Choroid plexus epithelial cell (primary cell): ENCODE measurements at places on chromosomes 11 and 22.
A peak's percentile ranks its signal among the peaks of the same experiment; 100 is the strongest.

- DNase-seq, result no peak
These were observed 9.2 kb upstream of the NDUFS8 start for GRCh38 chr11:68021167-68021787.

- no peak for DNase-seq
These were observed 363.0 kb downstream of the LUZP2 start for GRCh38 chr11:24859801-24860300.

DNA sequence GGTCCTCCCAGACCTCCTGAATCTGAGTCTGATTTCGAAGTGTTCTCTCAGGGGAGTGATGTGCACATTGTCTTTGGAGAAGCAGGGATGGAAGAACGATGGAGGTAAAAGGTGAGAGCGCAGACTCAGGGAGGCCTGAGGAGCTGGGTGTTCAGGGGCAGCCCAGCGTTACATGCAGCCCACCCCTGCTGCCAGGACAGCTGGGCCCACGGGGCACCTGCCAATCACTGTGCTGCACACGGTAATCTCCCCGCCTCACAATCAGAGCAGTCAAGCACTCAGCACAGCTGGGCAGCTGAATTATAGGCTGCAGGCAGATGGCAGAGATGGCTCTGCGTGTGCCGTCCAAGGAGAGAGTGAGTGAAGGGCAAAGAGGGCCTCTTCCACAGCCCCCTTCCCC, 17.9 kb upstream of the HTR3A start:
- no peak for DNase-seq

GRCh38 chr11:122440811-122441665, 214.5 kb upstream of the UBASH3B start:
- peak; percentile 34 for DNase-seq

- DNase-seq, result no peak
These were observed 39.0 kb downstream of the PAMR1 start for GRCh38 chr11:35486446-35486845.

DNA sequence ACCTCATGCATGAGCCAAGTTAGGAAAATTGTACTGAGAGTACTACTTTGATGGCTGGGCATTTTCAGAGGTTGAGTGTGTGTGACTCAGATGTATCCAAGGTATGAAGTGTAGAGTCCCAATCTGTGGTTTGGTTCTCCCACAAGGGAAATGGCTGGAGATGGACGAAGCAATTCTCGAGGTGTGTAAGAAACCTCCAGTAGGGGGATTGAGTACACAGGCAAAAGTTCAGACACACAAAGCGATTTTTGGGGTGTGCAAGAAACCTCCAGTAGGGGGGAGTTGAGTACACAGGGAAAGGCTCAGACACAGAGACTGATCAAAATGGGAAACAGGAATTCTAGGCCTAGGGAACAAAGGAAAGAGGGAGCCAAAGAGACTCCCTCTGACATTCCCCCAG, 1536.3 kb downstream of the FAM181B start:
- no peak for DNase-seq

- peak; percentile 58 for DNase-seq
These were observed 1.4 kb upstream of the PIWIL3 start for GRCh38 chr22:24775769-24776492.

DNA sequence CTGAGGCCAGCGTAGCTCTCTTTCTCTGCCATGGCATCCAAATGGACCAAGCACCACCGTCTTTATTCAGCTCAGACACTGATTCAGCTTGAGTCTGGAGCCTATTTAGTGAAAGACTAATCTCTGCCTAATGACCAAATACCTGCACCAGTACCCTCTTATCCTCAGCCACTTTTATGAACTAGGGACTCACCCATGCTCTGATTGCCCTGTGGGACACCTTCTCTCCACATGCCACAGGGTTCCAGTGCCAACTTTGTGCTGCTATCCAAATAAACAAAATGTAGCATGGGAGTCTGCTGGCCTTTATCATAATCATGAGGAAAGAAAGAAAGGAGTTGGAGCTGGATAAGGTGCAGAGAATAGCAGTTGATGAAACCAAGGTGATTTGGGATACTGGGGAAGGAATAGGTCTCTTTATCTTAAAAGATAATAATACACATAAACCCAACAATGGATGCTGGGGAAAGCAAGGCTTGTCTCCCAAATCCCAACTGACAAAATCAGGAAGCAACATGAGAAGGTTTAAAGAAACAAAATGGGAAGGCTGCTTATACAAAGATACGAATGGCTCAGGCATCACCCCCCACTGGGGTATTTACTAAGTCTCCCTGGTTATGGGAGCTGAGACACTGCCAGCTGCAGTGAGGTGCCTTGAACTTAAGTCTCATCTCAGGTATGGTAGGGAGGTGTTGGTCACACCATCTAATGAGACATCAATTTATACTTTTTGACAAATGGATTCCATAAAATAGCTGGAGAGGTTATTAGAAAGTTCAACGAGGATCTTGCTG, 63.3 kb downstream of the SYT9 start:
- no peak for DNase-seq

DNA sequence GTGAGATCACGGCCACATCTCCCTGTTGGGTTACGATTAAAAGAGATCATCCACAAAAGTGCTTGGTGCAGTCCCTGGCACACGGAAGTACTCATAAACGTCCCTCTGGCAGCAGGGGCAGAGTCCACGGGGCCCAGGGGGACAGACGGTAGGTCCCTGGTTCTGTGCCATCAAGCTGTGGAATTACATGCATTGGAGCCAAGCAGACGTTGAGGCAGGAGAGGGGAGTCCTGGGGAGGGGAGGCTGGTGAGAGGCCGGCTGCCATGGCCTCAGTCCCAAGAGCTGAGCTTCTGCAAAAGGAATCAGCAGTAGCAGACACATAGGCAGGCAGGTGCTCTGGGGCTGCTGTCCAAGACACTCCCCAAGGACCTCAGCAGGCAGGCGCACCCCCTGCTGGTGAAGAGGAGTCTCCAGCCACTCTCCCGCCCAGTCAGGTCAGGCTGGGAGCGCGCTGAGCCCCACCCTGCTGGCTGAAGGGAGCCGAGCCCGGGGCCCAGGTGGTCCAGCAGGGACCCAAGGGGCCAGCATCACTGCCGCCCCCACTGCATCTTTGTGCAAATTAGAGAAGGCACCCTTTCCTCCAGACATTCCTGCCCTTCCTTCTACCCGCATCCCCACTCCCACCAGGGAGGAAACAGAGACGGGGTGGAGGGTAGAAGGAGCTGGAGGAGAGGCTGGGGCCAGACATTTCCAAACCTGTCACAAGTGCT, 7.6 kb upstream of the KCTD17 start:
- peak; percentile 41 for DNase-seq

- DNase-seq, result no peak
These were observed 59.1 kb upstream of the FGF3 start for GRCh38 chr11:69878144-69878883.

GRCh38 chr11:92702805-92703448, 266.5 kb upstream of the MTNR1B start:
- DNase-seq, result peak; percentile 13

DNA sequence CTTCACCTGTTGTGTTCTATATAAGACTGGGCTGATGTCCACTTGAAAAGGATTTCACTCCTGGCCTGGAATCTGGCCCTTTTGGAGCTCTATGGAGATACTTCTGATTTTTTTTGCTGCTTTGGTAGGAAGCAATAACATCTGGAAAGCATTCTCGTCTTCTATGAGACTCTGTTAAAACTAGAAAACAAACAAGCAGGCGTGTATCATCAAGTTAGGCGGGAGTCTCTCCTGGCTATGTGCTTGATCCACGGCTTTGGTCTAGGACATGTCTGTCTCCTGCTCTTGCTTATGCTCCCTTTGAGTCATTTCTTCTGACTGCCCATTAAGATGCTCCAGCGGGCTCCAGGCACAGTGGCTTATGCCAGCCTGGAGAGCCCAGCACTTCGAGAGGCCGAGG, 121.4 kb upstream of the TTC12 start:
- DNase-seq, result no peak

DNA sequence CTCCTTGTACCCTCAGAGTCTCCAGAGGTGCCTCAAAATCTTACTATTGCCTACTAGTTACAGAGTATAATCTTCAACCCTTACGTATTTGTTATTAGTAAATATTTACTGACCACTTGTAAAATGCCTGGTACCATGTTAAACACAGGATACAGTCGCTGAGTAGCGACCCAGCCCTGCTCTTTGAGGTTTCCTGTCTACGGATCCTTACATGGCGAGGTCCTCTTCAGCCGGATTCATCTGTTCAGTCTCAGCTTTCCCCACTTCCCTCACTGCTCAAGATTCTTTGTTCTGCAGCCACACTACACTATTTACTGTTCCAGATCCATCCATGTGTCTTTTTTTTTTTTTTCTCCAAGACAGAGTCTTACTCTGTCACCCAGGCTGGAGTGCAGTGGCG, 13.2 kb upstream of the TTC36 start:
- DNase-seq, result no peak

- DNase-seq, result peak; percentile 33
These were observed 10.2 kb downstream of the SIRT3 start for GRCh38 chr11:225734-226453.

GRCh38 chr11:114264381-114264780, 31.8 kb upstream of the NNMT start:
- DNase-seq, result no peak

- peak; percentile 29 for DNase-seq
These were observed 32.3 kb downstream of the ACO2 start for GRCh38 chr22:41501209-41501608.

DNA sequence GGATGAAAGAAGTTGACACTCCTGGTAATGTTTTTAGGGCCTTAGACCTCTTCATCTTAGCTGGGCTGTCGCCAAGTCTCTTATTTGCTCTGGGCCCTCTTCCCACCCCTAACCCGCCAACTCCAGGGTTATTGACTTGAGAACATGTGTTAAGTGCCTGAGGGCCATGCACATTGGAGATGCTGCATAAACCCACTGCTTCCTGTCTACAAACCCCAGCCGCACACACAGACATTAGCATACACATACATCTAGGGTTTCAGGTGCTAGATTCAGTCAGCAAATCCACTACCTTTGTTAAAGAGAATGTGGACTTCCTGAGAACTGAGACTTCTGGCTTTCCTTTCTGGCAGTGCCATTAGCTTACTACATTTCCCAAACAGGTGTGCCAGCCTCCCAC, 817 bp downstream of the PANX3 start:
- DNase-seq, result no peak

- DNase-seq, result peak; percentile 63
These were observed at the start of gene CNTN5 for GRCh38 chr11:99020352-99021225. TSS of gene CNTN5 (plus strand) at chr11:99020949.

- DNase-seq, result no peak
These were observed 148.7 kb upstream of the ISX start for GRCh38 chr22:34917239-34917638.

GRCh38 chr11:100682247-100682969, 4.7 kb upstream of the ARHGAP42 start:
- peak; percentile 67 for DNase-seq

DNA sequence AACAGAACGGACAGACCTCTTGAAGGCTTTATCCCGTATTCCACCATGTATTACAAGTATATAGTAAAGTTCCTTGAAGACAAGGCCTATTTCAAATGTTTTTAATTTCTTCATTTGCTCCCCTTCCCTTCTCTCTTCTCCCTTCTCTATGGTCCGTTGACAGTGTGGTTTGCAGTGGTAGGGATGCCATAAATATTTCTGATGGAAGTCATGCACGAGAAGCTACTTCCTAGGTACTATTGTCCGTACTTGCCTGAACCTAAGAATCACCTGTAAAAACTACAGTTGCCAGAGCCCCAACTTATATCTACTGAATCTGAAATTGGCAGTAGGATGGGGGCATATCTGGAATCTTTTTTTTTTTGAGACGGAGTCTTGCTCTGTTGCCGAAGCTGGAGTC, 2.8 kb downstream of the PISD start:
- DNase-seq, result no peak

GRCh38 chr11:117918366-117919255, 10.6 kb downstream of the TMPRSS13 start:
- DNase-seq, result no peak

DNA sequence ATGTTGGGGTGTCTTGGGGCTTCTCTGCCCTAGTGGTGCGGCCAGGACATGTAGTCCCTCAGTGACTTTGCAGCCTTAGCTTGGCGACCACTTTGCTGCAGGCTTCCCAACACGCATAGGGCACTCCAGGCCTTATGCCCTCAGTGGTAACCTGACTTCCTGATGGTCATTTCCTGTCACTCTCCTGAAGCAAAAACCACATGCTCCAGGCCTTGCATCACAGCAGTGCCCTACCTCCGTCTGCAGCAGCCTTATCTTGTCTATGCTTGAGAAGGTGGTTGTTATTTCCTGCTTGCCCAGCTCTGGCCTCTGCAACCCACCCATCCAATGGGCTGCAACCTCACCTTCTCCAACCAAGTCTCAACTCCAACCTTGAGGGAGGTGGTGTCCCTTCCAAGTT, 33.4 kb upstream of the PISD start:
- DNase-seq, result peak; percentile 48

GRCh38 chr22:41442240-41442792, 4.3 kb downstream of the TOB2 start:
- no peak for DNase-seq

GRCh38 chr11:115179636-115180035, 324.6 kb downstream of the CADM1 start:
- DNase-seq, result no peak

DNA sequence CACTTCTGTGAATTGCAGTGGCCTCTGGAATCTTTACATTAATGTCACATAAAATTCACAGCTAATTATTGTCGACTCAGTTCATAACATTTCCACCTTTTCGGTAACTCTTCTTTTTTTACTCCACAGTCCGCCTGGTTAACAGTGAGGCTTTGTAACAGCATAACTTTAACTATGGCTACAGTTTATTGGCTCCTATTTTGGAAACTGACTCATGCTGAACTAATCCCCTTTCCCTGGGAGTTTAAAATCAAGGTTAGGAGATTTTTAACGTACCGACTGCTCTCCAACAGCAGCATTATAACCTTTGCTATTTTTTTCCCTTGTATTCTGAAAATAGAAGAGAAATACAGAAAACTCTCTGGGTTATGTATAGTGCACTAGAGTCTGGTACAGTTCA, 3.2 kb upstream of the POGLUT3 start:
- DNase-seq, result no peak

- no peak for DNase-seq
These were observed 85.9 kb downstream of the GAB2 start for GRCh38 chr11:78331711-78332110.

GRCh38 chr11:4093519-4094347, 866 bp upstream of the RRM1 start:
- no peak for DNase-seq

DNA sequence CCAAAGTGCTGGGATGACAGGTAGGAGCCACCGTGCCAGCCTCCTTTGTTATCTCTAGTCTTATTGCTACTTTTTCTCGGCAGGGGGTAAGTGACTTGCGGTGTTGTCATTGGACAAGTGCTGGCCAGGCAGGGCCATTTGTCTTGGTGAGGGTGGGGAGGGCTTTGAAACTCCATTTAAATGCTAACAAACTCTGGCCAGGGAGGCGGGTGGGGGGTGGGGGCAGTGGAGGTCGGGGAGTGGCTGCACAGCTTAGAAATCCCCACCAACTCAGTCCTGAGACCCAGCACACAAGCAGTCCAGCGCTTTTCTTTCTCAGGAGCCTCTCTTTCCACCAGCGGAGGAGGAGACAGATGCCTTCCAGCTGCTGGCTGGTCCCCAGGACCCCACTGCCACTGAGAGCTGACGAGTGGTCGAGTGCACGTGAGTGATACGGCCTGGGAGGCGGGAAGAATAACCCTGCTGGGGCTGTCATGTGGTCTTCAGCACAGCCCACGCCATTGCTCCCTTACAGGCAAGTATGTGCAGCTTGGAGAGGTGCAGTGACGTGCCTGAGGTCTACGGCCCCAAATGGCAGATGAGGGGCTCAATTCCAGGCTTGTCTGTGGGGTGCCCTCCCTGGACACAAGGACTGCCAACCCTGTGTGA, 24.2 kb upstream of the OSBPL5 start:
- no peak for DNase-seq

- peak; percentile 7 for DNase-seq
These were observed 11.4 kb upstream of the SEC14L3 start for GRCh38 chr22:30483169-30483568.

- no peak for DNase-seq
These were observed 3.2 kb upstream of the WNT11 start for GRCh38 chr11:76209375-76209972.
